ENCODE measurements at places on chromosomes 6 and 20. TPM values are rescaled to one million over a fixed set of nuclear protein-coding genes. Genes with fewer than 3 reads are reported as not detected.

GRCh38 chr6:139529420-139529819 is 155.0 kb upstream of the CITED2 start:
- DNase-seq: no peak

DNA sequence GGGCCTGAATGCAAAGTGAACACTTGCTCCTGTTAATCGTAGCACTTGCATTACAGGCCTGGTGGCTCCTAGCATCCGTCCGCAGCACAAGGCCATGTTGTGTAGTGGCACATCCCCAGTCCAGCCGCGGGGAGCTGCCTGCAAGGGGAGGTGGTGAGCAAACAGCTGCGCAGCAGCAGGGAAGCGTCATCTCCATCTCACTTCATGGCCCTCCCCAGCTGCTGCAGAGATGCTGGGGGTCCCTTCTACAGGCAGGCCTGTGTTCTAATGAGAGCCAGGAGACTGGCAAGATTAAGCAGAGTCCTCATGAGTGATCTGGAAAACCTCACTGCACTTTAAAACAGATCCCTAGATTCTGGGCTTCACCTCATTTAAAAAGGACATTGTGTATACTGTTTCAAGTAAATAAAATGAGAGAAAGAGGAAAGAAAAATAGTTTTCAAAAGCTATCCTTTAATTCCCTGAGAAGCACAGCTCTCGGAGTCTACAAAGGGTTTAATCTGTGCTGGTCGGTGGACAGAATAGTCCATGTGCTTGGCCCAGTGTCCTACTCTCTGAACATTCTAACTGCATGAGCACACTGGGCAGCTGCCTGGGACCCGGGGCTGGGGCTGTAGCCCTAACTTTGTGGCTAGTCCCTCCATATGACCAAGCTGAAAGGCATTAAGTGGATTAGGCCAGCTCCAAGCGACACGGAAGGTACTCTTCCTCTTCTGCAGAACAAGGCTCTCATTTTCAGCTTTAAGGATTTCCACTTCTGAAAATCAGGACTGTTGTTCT is 125.8 kb downstream of the LY86 start:
- DNase-seq: no peak

GRCh38 chr6:62942000-62942399 is 269.3 kb upstream of the FKBP1C start:
- no peak for DNase-seq

DNA sequence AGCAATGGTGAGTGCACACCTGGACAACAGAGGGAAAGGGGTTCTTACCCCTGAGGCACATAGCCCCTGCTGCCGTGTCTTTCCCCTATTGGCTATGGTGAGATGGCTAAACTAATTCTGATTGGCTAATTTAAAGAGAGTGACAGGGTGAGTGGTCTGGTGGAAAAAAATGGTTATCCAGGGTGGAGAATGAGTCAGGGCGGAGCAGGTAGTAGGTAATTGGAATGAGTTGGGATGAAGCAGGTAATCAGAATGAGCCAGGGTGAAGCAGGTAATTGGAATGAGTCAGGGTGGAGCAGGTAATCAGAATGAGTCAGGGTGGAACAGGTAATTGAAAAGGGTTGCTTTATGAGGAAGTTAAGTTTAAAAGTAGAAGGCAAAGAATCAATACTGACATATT is 200.3 kb downstream of the EYA4 start:
- DNase-seq: no peak

DNA sequence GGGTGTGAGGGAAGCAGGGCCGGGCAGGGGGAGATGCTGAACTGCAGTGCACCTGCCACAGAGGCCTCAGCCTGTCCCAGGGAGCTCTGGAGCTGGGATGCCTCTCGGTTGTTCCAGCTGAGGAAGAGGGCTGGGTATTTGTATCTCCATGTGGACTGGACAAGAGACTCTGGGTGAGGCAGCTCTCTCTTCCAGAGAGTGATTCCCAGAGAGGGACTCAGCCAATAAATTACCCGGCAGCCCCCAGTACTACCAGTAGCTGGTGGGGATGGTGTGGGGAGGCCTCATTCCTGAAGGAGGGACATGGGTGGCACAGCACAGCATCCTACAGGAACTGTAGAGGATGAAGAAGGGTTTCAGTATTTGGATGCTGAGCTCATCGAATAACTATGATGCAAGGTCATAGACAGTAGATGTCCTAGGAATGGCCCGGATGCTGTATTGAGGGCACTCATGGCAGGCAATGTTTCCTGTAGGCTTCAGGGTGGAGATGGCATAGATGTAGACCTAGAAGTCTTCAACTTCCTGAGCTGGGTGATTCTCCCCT is 1.4 kb downstream of the FGD2 start:
- DNase-seq: no peak

DNA sequence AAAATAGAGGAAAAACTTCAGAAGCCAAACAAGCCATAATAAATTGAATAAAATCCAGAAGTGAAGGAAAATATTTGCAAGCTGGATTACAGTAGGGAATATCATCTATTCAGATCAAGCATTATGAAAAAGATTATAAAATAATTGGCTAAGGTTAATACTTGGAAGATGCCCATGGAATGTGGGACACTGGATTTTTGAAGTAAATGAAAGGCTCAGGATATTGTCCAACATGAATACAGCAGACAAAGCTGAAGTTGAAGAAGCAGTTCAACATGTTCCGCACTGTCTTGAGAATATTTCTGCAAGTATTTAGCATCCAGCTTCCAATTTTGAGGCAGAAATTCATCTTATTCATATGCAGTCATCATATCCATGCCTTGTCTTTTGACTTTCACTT is 1278.4 kb upstream of the GJE1 start:
- DNase-seq: no peak

- DNase-seq: peak; percentile 36
Measured at GRCh38 chr6:132933090-132933489, 118.7 kb downstream of the RPS12 start.

The PNLDC1 gene
- not detected for total RNA-seq
